ENCODE measurements at places on chromosomes 2 and 18. TPM values are rescaled to one million over a fixed set of nuclear protein-coding genes. Genes with fewer than 3 reads are reported as not detected.

The ATAD2B gene
- total RNA-seq: 11.9 TPM

- H3K4me3 ChIP-seq: no peak overlapping the region
- H3K36me3 ChIP-seq: no peaks in the 10 kb centered on the region
- peaks cover 8% of the 10 kb centered on the region for H3K4me1 ChIP-seq
- no peak for DNase-seq
- no peak overlapping the region for H3K27ac ChIP-seq
- peaks cover 43% of the 10 kb centered on the region for H3K27me3 ChIP-seq
Observed at GRCh38 chr2:158395166-158395565, 61.4 kb downstream of the CCDC148 start.

The CAPN14 gene
- total RNA-seq: 0.49 TPM

DNA sequence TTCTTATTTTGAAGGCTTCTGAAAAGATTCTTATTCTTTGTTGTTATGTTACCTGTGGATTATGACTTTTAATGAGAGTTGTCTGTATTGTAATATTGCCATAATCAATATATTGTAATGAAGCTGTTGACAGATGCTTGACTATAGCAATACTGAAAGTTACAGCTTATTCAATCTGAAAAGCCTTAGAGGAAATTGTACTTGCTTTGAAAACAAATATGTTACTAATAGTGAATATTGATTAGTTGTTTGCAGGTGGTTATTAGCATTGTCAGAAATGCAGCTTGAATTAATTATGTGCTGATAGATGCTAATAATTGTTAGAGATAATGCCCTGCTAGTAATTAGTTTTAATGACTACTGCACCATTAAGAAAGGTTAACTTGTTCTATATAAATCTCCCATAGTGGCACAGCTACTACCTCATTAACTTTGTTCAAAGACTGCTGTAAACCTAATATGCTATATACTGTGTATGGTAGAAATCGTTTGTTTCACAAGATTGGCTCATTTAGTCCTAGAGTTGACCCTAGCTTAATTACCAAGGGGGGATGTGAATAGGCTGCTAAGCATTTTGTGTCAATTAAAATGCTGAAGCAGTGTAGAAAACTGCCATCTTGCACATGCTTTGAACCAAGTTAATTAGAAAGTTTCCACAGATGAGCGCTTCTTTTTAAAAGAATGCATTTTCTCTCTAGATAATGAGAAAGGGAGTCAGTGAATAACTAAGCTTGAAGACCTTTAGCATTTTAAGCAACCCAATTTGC is 30.5 kb downstream of the SLC39A10 start:
- no peak overlapping the region for H3K4me3 ChIP-seq
- H3K4me1 ChIP-seq: peaks cover 26% of the 10 kb centered on the region
- H3K27ac ChIP-seq: no peak overlapping the region
- DNase-seq: no peak

The GLI2 gene
- not detected for total RNA-seq

The FOXI3 gene
- total RNA-seq: not detected

GRCh38 chr2:10432311-10433181 is 15.6 kb downstream of the ODC1 start:
- H3K27me3 ChIP-seq: peaks cover 4% of the 10 kb centered on the region
- H3K27ac ChIP-seq: no peak overlapping the region
- H3K4me3 ChIP-seq: peak overlapping the region; percentile 75
- peaks cover 9% of the 10 kb centered on the region for H3K4me1 ChIP-seq
- peak; percentile 47 for DNase-seq
- no peaks in the 10 kb centered on the region for H3K36me3 ChIP-seq

The SEMA4F gene
- total RNA-seq: 3.9 TPM

- no peaks in the 10 kb centered on the region for H3K27me3 ChIP-seq
- DNase-seq: no peak
- no peak overlapping the region for H3K27ac ChIP-seq
- H3K4me1 ChIP-seq: peaks cover 43% of the 10 kb centered on the region
Observed at GRCh38 chr2:232281858-232282507, 96.6 kb upstream of the ALPP start.

- H3K4me1 ChIP-seq: peaks cover 13% of the 10 kb centered on the region
- H3K27ac ChIP-seq: no peak overlapping the region
- no peaks in the 10 kb centered on the region for H3K27me3 ChIP-seq
- no peaks in the 10 kb centered on the region for H3K36me3 ChIP-seq
Observed at GRCh38 chr2:57906152-57906732, 140.4 kb upstream of the VRK2 start.

All from activated naive CD8-positive, alpha-beta T cell treated with anti-CD3 and anti-CD28 coated beads for 36 hours (primary cell).